ENCODE measurements at places on chromosomes 2 and 18.

GRCh38 chr2:181074457-181074856 is 94.1 kb downstream of the UBE2E3 start:
- H3K27ac ChIP-seq, result peak overlapping the region; percentile 70
- H3K36me3 ChIP-seq, result no peaks in the 10 kb centered on the region
- peaks cover 38% of the 10 kb centered on the region for H3K4me1 ChIP-seq
- no peak overlapping the region for H3K4me3 ChIP-seq

- H3K4me3 ChIP-seq, result peak overlapping the region; percentile 82
- H3K27ac ChIP-seq, result no peak overlapping the region
- peaks cover 13% of the 10 kb centered on the region for H3K36me3 ChIP-seq
Measured at GRCh38 chr2:102735416-102736109, 26.3 kb upstream of the TMEM182 start.

- DNase-seq, result no peak
- H3K27me3 ChIP-seq, result no peaks in the 10 kb centered on the region
- H3K36me3 ChIP-seq, result no peaks in the 10 kb centered on the region
- no peak overlapping the region for H3K4me3 ChIP-seq
Measured at GRCh38 chr2:237466211-237466610, 20.8 kb upstream of the MLPH start.

- H3K4me3 ChIP-seq, result no peak overlapping the region
- H3K36me3 ChIP-seq, result no peaks in the 10 kb centered on the region
- H3K27ac ChIP-seq, result no peak overlapping the region
- no peaks in the 10 kb centered on the region for H3K4me1 ChIP-seq
Measured at GRCh38 chr18:7604361-7604760, 37.2 kb downstream of the PTPRM start.

DNA sequence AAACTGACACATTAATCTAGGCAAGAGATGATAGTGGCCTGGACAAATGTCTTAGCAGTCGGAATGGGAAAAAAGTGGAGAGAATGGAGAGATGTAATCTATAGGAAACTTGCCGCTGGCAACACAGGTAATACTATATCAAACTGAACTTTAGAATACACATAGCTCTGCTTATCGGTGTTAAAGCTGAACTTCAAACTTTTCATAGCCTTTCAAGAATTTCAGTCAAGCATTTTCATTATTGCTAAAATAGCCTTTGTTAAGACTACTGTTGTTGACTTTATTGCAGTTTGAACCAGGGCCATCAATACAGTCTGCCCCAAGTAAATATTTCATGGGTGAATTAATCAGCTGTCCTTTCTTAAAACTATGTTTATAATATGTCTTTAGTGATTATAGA is 12.9 kb upstream of the CHST9 start:
- H3K27ac ChIP-seq, result no peak overlapping the region
- no peak overlapping the region for H3K4me3 ChIP-seq
- no peak for DNase-seq

DNA sequence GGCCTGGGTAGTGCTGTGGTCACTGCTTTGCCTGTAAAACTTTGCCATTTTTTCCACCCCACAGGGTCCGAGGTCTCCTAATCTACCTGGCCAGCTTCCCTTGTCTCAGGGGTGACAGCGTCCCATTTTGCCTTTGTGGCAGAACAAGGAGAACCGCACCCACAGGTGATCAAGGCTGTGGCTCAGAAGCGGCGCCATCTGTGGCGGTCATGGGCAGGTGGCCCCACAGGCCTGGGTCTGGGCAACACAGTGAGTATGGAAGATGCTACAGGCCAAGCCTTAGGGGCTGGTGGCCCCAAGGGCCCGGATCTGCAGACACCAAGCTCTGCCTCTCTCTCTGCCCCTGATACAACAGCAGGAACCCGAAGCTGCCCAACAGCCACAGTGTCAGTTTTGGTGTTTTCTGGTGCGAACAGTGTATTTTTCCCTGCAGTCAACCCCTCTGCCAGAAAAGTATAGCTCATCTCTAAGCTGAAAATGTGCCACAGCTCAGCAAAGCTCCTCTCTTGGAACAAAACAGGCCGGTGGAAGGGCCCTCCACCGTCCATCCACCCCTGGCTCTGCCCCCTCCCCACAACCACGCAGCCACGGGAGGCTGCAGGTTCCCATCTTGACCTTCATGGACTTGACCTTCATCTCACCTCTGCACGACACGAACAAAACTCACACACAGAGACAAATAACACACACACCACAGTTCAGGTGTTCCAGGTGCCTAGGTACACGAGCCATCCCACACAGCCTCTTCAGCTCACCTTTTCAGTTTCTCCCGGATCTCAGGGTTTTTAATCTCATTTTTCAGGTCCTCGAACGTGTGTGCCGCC is 96.7 kb downstream of the PXDN start:
- H3K27ac ChIP-seq, result no peak overlapping the region
- DNase-seq, result no peak
- peaks cover 75% of the 10 kb centered on the region for H3K36me3 ChIP-seq
- no peaks in the 10 kb centered on the region for H3K27me3 ChIP-seq
- H3K4me3 ChIP-seq, result no peak overlapping the region
- H3K4me1 ChIP-seq, result no peaks in the 10 kb centered on the region

DNA sequence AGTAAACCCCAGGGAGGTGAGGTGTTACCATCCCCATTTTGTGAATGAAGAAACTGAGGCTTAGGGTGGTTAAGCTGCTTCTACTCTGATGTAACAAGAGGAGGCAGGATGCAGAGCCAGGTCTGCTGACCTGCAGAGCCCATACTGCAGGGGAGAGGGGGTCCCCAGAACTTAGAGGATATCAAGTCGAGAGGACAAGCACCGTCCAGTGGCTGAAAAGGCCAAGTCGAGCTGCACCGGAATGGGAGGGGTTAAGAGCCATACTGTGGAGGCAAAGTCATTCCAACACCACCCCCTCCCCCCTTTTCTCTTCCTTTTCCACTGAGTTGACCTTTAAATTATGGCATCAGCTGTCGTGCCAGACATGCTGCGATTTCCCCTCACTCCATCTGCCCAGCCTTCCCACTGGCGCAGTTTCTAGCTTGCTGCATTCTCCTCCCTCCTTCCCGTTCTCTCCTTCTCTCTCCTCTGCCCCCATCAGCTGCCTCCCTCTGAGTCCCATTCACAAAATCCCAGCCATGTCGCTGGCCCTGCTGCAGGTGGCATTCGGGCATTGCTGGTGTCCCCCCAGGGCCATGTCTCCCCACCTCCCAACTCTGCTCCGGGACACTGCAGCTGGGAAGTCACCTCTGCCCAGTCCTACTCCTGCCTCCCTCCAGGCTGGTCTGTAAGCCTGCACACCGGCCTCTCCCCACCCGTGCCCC is 346.9 kb downstream of the DYSF start:
- H3K27me3 ChIP-seq, result no peaks in the 10 kb centered on the region
- no peak for DNase-seq

- H3K36me3 ChIP-seq, result no peaks in the 10 kb centered on the region
- no peaks in the 10 kb centered on the region for H3K4me1 ChIP-seq
- H3K27me3 ChIP-seq, result peaks cover 3% of the 10 kb centered on the region
Measured at GRCh38 chr2:155100261-155100660, 401.8 kb downstream of the KCNJ3 start.

DNA sequence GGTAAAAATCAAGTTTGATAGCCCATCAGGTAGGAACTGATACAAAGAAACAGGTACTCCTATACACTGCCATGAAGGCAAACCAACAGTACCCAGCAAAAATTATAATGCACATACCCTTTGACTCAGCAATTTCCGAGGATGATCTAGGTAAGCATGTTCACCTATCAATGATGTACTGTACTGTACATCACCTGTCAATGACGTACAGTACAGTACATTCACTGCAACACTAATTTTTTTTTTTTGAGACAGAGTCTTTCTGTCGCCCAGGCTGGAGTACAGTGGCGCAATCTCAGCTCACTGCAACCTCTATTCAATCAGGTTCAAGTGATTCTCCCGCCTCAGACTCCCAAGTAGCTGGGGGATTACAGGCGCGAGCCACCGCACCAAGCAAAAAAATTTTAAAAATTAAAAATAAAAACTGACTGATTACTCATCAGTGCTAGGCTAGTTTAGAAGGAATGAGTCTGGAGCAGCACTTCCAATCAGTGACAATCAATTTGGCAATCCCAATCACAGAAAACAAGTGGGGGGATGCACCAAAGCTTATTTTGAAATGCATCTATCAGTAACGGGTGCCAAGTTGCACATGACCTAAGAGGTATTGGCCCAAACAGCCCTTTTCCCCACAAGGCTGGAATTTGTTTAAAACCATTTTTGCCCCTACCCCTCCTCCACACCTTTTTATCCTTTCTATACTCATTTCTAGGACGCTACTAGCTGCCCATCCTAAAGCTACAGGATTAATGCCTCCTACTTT is 8.2 kb downstream of the SRSF7 start:
- H3K4me3 ChIP-seq, result no peak overlapping the region
- no peak for DNase-seq
- peaks cover 3% of the 10 kb centered on the region for H3K4me1 ChIP-seq
- peaks cover 76% of the 10 kb centered on the region for H3K36me3 ChIP-seq
- H3K27me3 ChIP-seq, result no peaks in the 10 kb centered on the region

- H3K27me3 ChIP-seq, result peaks cover 61% of the 10 kb centered on the region
- H3K4me1 ChIP-seq, result peaks cover 4% of the 10 kb centered on the region
- H3K36me3 ChIP-seq, result no peaks in the 10 kb centered on the region
Measured at GRCh38 chr2:15942711-15943345, 2.5 kb downstream of the MYCN start.

DNA sequence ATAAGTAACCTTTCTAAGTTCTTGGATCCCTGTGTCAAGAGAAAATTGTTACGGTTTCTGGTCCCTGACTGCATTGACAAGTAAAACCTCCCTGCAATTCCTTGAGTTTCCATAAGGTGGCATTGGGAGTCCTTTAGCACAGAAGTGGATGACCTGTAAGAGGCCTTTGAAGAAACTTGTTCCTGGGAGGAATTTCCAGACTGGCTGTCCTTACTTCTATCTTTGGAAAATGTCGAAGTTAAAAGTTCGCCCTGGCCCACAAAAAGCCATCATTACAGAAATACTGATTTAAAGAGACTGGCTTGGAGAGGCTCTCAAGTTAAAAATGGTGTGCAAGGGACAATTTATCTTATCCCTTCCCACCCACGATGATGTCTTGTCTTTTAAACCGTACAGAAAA is 218.4 kb downstream of the CDH20 start:
- H3K4me3 ChIP-seq, result no peak overlapping the region
- no peaks in the 10 kb centered on the region for H3K4me1 ChIP-seq
- H3K27ac ChIP-seq, result no peak overlapping the region

DNA sequence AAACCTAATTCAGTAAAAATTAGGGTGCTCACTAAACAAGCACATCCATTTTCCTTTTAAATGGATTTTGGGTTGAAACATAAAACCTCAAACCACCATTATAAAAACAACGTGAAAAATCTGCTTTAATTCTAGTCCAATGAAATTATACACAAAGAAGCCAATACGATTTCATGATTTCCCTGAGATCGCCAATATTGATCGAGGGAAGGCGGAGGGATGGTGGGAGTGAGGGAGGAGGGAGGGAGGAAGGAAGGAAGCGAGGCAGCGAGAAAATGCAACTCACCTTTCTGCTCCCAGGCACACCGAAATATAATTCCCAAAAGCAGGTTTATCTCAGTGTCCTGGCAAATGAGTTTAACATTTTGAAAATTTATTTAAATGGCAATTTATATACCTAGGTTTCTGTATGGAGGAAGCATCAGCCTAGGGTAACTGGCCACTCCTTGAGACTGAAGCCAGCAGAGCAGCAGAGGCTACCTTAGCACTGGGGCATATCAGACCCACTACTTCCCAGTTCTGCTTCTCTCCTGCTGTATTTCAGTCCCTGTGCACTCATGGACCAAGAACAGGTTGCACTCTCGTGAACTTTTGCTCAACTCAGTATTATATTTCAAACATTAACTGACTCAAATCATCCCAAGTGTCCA is 2.3 kb upstream of the ONECUT2 start:
- no peak for DNase-seq
- peaks cover 91% of the 10 kb centered on the region for H3K27me3 ChIP-seq
- H3K4me1 ChIP-seq, result no peaks in the 10 kb centered on the region
- no peaks in the 10 kb centered on the region for H3K36me3 ChIP-seq
- no peak overlapping the region for H3K27ac ChIP-seq

All from RWPE2 (cell line).